CD4-positive, alpha-beta T cell treated with Interleukin-6 for 4 hours (primary cell): ENCODE measurements at places on chromosomes 1 and 21.

DNA sequence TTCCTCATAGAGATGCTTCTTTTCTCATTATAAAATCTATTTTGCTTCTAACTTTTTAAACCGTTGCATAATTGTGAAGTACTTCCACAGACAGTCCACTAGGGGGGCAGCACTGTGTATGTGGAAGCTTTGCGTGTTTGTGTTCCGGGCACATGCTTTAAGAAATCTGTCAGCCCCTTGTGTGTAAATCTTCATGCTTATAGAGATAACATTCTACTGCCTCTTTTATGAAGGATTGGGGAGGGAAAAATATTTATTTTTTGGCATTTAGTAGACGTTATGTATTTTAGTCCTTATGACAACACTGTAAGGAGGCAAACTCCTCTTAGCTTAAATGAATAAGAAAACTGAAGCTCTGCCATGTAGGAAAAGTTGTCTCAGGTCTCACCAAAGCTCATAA lies 157.3 kb upstream of the PTGFR start:
- DNase-seq = no peak

DNA sequence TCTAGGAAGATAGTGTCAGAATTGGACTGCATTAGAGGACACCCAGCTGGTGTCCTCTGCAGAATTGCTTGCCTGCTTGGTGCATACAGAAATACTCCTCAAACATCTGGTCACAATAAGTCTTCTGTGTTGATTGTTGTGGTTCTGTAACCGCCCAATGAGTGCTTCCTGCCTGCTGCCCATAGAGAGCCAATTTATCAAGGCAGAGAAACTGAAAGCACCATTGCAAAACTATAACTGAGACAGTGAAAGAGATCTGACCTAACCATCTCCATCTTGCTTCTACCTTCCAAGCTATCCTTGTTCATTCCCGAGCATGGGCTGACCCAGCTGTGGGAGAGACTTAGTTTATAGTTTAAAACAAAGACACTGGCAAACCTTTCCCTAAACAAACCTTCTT lies 462.4 kb upstream of the RGS18 start:
- no peak for DNase-seq

DNA sequence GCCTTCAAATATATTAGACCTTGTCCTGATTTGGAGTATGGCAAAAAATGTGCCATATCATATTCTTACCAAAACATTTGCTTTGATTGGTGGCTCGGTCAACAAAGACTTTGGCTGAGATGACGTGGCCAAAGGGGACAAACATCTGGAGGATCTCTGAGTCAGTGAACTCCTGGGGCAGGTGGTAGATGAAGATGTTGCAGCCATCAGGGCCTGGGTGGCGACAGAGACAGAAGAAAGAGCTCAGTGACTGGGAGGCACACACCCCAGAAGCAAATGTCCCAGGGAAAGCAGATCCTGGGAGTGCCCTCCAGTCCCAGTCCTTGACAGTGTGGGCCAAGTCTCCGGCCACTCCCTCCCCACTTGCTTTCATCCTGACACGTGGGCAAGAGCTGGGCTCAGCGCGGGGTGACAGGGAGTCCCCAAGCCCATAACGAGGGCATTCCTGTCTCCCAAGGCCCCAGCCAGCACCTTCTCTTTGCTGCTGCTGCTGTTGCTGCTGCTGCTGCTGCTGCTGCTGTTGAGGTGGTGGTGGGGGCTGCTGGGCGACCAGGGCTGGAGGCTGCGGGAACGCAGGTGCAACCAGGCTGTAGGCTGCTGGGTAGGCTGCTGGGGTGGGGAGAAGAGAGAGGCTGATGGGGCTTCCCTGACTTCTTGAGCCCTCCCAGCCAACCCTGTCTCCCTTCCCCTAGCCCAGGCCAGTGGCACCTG lies 10.7 kb downstream of the CELF3 start:
- no peak for DNase-seq

DNA sequence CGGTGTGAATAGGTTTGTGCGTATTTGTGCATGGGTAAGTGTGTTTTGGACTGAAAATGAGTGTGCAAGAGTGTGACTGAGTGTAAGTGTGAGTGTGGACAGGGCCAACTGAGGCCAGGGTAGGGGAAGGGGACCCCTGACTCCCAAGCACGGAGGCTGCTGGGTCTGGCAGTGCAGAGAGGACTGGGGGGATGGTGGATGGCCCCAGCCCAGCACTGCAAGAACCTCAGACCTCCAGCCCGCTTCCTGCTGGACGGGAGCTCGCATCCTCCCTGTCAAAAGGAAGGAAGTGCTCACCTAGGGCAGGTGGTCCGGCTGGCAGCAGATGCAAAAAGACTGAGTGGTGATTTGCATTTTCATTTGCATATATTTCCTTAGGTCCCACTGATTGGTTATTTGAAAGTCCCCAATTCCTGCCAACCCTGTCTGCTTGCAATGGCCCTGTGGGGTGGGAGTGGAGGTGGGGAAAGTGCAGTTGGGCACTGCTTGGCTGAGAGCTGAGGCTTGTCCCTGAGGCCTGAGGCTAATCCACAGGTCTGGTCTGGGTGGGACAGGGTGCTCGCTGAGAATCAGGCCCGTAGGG lies 42.8 kb upstream of the CASZ1 start:
- no peak for DNase-seq

- DNase-seq = no peak
Observed at GRCh38 chr1:100581096-100581705, 43.3 kb downstream of the GPR88 start.

DNA sequence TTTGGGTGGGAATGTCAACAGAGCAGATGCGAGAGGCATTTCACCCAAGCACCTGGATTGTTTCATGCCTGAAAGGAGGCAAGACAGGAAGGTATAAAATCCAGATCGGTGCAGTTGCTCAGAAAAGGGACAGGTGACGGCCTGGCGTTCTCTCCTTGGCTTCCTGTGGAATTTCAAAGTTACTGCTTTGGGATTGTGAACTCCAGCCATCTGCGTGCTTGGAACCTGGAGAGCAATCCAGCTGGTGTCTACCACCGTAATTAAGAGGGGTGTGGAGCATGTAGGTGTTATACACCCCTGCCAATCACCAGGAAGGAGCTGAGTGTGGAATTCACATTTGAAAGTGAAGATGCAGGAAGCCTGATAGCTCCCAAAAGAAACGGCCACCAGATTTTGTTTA lies 286.1 kb downstream of the KIF26B start:
- DNase-seq = no peak

DNA sequence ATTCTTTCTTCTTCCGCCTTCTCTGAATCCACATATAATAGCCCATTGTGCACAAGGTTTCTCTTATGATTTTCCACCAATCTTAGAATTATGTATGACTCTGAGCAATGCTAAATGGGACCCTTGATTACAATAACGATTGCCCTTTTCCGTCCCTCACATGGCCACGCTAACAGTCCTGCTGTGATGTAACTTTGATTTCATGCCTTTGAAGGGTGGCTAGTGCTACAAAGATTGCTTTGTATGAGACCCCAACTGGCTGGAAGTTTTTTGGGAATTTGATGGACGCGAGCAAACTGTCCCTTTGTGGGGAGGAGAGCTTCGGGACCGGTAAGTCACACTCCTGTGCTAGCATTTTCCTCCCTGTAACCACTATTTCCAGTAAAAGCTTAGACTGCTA lies 45.3 kb downstream of the PGM1 start:
- DNase-seq = no peak
